T-helper 9 cell (primary cell): ENCODE measurements at places on chromosomes 12 and 14.

- DNase-seq, result no peak
Measured at GRCh38 chr14:91888641-91889476, 21.5 kb upstream of the TC2N start.

DNA sequence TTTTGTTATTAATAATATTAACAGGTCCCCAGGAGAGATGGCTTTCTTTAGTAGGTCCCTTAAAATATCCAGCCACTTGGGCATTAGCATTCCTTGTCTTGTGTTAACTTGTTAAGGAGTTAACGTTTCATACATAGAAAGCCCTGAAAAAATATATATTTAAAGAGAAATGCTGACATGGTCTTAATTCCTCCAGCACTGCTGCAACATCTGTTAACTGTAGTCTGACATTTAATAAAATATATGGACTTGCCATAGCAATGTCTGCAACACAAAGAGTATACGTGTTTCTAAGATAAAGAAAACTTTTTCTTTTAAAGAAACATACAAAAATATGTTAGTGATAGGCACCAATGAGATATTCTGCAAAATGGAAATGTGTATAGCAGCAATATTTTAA, 10.0 kb downstream of the SLC38A4 start:
- DNase-seq, result no peak

DNA sequence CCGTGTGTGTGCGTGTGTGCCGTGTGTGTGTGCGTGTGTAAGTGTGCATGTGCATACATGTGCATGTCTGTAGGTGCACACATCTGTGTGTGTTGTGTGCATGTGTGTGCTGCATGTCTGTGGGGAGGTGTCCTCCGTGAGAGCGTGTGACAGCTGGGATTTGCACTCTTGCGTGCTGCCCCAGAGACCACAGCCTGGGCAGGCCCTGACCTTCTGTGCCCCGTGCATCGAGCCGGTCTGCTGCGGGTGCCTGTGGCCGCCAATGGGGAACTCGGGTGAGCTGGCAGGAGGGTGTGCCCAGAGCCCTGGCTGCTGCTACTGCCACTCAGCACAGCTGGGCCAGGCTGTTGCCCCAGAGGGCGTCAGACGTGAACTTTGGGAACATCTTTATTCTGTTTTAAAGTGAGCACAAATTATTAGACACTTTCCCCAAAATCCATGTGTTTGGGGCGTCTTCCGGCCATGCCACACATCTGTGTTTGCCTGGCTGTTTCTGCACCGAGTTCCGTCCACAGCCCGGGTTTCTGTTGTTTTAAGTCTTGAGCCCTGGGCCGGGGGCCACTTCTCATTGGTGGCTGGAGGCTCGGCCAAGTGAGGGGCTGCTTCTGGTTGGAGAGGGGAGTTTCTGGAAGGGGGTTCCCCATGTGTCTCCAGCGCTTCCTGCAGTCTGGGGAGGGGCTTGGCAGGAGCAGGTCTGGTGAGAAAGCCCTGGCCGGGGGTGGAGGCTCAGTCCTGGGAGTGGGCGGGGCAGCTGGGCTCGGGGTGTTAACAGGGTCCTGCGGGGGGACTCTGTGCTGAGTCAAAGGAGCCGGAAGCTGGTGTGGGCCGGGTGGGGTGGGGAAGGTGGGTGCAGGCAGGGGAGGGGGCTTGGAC, 7.6 kb downstream of the CEP170B start:
- no peak for DNase-seq

DNA sequence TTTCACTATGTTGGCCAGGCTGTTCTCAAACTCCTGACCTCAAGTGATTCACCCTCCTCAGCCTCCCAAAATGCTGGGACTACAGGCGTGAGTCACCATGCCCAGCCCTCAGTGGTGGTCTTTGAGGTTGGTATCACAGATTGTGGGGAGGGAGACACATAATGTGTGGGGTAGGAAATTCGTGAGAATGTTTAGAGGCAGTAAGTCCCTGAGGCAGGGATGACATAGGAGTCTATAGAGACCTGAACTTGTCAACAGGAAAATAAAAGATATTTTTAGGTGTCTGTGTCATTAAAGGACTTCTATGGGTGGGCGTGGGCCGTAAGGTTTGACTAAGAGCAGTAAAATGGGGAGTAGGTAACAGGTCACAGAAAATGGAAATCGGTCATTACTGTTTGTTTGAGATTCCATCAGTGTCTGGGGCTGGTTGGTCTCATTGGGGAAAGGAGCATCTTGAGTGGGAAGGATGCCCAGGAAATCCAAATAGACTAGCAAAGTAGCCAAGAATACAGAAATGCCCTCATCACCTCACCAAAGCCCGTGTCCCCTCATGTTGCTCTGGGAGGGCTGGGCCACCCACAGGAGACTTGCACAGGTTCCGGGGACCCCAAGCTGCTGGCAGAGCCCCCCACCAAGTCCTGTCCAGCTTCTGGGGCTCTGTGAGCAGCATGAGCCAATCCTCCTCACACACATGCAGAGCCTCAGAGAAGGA, 63.6 kb upstream of the BCL2L14 start:
- DNase-seq, result peak; percentile 20
